Stimulated activated CD4-positive, alpha-beta T cell treated with anti-CD3 and anti-CD28 coated beads, Interleukin-1b, Interleukin-23, amount 100 ng/mL, for 1 hour (primary cell): ENCODE measurements at places on chromosomes 7 and 10.
A peak's percentile ranks its signal among the peaks of the same experiment; 100 is the strongest.

DNA sequence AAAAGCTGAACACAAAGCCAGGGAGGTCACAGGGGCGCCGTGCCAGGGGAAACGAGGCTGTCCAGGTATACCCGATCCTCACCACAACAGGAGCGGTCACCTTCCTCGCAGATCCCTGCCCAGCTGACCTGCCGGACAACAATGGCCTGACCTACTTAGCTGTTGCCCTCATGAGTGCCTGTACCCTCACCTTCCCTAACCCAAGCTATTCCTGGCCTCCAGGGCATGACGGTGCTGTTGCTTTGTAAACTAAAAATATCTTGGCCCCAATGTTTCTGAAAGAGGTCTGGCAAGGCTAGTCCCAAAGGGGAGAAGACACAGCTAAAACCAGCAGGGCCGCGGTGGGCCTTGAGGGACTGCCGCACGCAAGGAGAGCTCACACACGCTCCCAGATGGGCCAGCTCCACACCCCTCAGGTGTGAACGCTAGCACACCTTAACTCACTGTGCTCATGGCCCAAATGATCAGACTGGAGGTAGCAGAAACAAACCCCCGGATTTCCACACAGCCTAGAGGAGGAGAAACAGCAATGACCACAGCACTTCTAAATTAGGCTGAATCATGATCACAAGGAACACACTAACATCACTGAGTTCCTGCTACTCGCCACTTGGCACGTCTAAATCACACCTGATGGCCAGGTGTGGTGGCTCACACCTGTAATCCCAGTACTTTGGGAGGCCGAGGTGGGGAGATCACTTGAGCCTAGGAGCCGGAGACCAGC lies 66.3 kb upstream of the CYTH3 start:
- no peak for DNase-seq

DNA sequence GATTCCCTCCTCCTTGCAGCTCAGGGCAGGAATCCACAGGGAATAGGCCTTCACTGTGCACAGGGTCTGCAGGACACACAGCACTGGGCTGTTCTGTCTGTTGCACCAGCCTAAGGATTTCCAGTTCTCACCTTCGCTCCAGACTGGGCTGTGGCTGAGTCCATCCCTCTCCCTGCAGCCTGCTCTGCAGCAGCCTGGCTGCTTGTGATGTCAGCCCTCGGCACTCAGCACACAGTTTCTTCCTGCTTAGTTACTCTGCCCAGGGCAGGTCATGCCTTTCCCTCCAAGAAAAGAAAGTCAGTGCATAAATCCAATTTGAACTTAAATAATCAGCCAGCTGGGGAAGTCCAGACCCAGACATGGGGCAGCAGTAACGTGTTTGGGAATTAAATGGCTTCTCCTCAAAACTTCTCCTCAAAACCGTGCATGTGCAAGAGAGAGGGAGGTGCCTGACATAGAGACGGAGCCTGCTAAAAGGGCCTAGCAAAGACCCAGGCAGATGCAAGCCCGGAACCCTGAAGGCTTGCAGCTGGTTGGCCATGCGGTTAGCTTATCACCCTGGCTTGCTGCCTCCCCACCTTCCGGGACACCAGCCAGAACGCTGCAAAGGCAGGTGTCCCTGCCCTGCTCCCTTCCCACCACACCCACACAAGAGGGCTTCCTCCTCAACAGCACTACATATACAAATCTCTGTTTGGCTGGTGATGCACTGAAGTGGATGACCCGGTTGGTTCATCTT lies 10.9 kb upstream of the GDF2 start:
- DNase-seq: no peak

- DNase-seq: no peak
These were observed 2.5 kb downstream of the VOPP1 start for GRCh38 chr7:55569797-55570196.

DNA sequence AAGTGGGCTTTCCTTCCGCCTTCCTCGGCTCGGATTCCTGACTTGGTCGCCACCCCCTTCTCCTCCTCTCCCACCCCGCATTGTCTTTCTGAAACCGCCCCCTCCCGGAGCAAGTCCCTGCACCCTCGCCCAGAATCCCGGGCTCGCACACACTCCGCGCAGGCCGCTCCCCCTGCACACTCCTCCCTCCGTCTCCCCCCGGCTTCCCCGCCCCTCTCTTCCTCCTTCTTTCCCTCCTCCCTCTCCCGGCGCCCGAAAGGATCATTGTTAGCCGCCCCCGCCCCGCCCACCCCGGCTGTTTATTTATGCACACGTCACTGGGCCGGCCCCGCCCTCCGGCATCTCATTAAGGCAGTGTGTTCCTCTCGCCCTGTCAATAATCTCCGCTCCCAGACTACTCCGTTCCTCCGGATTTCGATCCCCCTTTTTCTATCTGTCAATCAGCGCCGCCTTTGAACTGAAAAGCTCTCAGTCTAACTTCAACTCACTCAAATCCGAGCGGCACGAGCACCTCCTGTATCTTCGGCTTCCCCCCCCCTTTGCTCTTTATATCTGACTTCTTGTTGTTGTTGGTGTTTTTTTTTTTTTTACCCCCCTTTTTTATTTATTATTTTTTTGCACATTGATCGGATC lies at the start of gene TCF7L2:
TCF7L2 (plus strand) TSS at position 373 of the 633 bp plus-strand sequence. CDS start 510 bp downstream, outside the sequence.
- DNase-seq: peak; percentile 16

- no peak for DNase-seq
These were observed 101.2 kb upstream of the KLF6 start for GRCh38 chr10:3886191-3886590.

DNA sequence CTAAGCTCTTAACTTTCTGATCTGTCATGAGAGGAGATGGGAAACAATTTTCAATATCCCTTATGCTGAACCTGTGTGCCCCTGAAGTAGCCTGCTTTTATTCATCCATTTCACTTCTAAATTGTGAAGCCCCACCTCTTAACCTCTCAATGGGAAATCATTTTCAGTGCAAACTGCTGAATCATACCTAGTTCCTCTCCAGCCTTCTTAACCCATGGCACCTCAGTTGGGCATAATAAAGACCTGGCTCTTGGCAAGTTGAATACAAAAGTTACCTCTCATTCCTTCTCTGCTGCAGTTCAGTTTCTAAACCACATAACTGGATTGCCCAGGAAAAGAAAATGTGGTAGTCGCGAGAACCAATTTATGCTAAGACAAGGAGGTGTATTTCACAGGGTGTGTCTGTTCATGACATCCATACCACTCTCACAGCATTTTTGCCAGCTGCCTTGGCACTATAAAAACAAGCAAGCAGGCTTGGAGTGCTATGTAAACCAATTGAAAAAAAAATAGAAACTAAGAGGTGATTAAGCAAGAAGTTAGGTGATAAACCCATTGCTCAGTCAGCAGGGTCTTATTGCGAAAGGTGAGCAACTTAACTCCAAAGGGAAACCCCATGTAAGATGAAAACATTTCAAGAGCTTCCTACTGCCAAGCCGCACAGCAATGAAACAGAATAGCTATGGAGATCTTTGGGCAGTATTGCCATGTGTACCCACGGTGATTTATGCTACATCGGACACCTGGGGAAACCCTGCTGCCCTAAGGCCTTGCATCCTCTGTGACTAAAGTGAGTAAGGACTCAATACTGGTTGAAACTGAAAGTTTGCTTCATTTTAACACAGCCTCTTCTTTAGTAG lies 57.0 kb upstream of the DKK1 start:
- no peak for DNase-seq

DNA sequence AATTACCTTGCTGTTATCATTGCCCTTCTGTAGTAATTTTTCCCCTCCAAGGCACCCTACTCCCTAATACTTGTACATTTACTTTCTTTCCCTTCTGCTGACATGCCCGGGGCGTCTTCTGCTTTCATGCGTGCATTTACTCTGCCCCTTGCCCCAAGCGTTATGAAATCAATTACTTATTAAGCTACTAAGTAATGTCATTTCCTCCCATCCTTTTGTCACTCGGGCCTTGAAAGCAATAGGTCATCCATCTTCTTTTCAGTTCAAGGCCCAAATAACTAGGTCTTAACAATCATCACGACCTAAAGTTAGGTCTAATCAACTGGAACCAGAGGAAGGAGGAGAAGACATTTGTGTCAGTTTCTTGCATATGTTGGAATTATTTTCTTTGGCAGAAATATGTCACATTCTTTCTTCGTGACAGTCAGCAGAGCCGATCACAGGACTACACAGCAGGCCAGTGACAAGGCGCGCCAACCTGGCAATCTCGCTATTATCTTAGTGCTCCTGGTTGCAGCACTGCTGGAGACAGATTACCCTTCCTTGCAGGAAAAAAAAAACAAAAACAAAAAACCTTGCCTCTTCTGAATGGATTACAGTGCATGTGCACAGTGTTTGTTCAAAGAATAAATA lies 179.2 kb downstream of the RELN start:
- no peak for DNase-seq

DNA sequence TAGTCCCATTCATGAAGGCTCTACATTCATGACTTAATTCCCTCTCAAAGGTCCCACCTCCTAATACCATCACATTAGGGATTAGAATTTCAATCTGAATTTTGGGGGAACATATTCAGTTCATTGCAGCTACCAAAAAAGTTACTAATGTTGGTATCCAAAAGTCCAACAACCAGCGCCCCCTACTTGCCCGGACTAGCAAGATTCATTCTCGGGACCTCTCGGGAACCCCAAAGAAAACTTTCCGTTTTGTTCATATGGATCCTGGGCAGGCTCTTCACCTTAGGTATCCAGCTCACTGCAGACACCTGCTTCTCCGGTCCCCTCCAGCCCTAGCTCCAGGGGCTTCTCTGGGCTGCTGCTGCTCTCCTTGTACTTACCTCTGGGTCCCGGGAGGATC lies 8.9 kb upstream of the GRK5 start:
- no peak for DNase-seq

DNA sequence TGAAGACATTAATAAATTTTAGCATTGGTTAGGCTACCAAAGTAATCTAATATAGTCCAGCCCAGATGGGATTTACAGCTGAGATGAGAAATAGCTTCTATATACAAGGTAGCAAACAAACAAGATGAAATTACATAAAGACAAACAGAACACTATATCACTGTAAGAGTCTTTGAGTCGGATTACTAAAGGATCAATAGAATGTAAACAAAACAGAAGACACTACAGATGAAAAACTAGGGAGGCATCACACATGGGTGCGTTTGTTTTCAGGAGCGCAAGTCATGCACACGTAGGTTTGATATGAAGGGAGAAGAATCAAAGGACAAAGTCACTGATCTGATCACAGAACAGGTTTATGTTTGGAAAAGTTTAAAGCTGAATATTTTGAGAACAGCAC lies 26.5 kb downstream of the MPP7 start:
- DNase-seq: no peak

DNA sequence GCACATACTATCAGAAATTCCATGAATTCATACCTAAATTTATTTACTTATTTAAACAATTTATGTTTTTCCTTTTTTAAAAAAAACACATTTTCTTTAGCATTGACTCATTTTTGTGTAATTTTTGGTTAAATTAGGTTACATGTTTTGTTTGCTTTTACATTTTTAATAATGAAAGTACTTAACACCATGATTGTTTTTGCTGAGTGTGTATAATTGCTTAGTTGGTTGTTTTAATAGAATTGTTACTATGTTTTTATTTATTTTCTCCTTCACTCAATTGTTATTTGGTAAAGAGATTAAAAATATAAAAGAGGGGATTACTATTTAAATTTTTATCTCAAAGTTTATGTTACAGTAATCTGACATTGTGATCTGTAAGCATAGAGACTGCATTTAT lies 508.4 kb downstream of the NRG3 start:
- no peak for DNase-seq

- no peak for DNase-seq
These were observed 141.9 kb upstream of the RHEB start for GRCh38 chr7:151661587-151661986.

DNA sequence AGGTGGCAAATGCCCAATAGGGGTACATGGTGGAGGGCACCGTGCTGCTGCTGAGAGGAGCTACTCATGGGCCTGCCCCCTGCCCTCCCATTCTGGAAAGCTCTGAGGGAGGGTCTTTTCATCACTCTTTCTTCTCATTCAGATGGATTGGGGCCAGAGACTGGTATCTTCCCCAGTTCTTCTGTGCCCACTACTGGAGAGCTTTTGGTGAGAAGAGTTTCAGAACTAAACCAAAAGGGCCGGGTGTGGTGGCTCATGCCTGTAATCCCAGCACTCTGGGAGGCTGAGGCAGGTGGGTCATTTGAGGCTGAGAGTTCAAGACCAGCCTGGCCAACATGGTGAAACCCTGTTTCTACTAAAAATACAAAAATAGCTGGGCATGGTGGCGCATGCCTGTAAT lies 12.5 kb downstream of the ADRA2A start:
- no peak for DNase-seq

GRCh38 chr7:70630440-70630817 lies 501.5 kb upstream of the GALNT17 start:
- no peak for DNase-seq

GRCh38 chr7:1872191-1873069 lies 202.4 kb downstream of the ELFN1 start:
- no peak for DNase-seq

DNA sequence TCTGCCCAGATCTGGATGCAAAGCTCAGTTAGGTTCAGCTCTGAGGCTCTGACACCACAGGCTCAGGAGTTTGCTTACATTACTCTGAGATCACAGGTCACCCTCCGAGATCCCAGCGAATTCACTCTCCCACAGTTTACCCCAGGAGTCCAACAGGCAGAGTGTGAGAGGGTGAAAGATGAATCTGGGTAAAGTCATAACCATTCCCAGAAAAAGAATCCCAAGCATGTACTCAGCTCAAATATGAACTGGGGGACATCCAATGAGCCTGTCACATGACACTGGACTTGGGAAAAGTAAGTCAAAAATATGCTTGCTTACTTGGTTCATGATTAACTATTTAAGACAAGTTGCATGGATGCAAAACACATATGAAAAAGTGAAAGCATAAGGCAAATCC lies 110.3 kb upstream of the ARID5B start:
- DNase-seq: no peak

GRCh38 chr7:46390042-46390441 lies 469.0 kb upstream of the IGFBP3 start:
- DNase-seq: no peak

DNA sequence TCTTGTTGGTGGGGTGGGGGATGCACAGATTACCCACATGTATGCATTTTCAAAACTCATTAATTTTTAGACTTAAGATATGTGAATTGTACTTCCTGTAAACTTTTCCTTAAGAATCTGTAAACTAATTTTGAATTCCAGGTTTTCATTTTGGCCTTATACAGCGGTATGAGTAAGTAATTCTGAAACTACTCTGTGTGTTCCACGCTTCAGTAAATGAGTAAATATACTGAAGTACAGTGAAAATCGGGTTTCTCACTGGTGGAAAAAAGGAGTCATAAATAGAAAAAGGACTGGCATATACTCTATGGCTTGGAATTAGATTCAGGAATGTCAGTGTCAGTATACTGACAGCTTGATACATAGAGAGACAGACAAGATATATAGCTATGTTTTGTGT lies 72.8 kb downstream of the CTTNBP2 start:
- no peak for DNase-seq
